Left lung (tissue), 14 donors: ENCODE measurements at places on chromosomes 3 and 15. TPM values are rescaled to one million over a fixed set of nuclear protein-coding genes. Genes with fewer than 3 reads are reported as not detected.

SEC22C gene
- total RNA-seq: 48.9 TPM

DNA sequence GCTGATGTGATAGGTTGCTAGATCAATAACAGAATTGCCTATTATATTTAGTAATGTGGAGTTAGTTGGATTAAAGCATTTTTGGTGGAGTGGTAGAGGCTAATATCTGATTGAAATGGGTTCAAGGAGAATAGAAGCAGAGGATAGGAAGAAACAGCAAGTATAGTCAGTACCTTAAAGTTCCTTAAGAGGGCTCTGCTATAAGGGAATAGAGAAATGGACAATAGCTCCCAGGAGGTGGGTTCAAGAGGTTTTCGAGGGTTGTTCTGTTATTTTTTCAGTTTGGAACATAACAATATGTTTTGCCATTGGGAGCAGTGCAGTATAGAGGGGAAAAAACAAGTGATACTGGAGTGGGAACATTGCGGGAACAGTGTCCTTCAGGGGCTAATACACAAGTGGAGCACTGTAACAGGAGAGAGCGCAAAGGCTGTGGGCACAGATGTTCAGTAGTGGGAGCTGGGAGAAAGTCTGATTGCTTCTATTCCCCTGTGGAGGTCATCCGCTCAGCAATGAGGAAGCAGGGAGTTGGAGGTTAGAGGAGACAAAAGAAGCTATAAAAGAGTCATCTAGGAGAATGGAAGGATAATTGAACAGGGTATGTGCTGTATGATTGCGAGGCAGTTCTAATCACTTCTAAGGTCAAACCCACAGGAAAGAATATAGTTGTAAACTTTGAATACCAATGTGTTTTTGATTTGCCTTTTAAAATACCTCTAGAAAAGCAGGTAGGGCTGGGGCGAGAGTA is 3.3 kb downstream of the MRPS11 start:
- no peak overlapping the region for H3K27ac ChIP-seq
- peaks cover 5% of the 10 kb centered on the region for H3K4me1 ChIP-seq
- H3K4me3 ChIP-seq: no peak overlapping the region
- no peak for DNase-seq
- no peaks in the 10 kb centered on the region for H3K27me3 ChIP-seq

GRCh38 chr3:197499427-197499826 is 56.3 kb downstream of the BDH1 start:
- no peak overlapping the region for H3K27ac ChIP-seq
- H3K4me3 ChIP-seq: no peak overlapping the region
- no peak for DNase-seq
- H3K4me1 ChIP-seq: no peaks in the 10 kb centered on the region
- H3K36me3 ChIP-seq: no peaks in the 10 kb centered on the region

ZIC1 gene
- 0.55 TPM for total RNA-seq

DNA sequence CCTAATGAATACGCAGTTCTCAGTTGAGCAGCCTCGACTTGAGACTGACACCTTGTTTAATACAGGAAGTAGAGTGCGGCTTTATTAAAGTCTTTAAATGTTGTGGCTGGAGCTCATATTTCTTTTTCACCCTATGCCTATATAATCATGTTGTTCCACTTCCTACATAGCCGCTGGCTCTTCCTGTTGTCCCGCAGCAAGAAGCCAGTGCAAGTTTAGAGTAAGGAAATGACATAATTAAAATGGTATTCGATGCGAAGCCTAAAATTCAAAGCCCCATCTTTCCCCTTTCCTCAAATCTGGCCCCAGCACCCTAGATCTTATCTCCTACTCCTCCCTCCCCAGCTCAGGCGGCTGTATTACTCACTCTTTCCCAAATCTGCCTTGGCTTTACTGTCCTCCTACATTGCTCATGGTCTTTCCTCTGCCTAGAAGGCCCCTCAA is 7.5 kb upstream of the PHLDB2 start:
- H3K36me3 ChIP-seq: no peaks in the 10 kb centered on the region
- peak overlapping the region; percentile 57 for H3K27ac ChIP-seq
- DNase-seq: no peak
- H3K27me3 ChIP-seq: no peaks in the 10 kb centered on the region
- H3K4me1 ChIP-seq: no peaks in the 10 kb centered on the region

GRCh38 chr15:87403973-87404372 is 852.6 kb downstream of the NTRK3 start:
- no peak for DNase-seq
- H3K27me3 ChIP-seq: no peaks in the 10 kb centered on the region
- no peak overlapping the region for H3K4me3 ChIP-seq
- H3K4me1 ChIP-seq: no peaks in the 10 kb centered on the region

DNA sequence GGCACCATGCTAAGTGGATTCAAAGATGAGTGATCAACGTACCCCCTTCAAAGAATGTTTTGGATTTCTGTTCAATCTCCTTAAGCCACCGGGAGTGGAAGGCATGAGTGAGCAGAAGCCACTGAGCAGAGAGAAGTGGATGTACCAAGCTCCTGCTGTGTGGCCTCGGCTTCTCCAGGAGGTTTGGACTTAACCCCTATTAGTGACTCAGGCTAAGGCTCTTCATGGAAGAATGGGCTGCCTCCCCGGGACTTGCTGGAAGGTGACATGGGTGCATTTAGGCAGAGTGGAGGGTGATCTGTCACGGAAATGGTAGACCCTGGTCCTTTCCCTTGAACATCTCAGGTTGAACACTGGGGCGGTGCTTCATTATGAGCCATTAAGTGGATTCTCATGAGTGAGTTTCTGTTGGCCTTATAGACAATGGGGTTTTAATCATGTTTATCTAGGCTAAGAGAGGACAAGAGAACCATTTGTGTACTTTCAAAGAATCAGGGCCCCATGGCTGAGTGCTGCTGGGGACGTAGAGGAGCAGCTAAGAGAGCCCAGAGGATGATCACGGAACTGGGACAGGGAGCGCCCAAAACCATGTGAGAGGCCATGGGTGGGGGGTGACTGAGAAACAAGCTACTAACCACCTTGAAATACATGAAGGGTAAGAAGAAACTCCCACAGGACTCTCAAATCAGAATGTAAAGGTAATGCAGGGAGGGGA is 62.2 kb downstream of the HES1 start:
- H3K36me3 ChIP-seq: no peaks in the 10 kb centered on the region
- peaks cover 3% of the 10 kb centered on the region for H3K27me3 ChIP-seq
- no peak overlapping the region for H3K4me3 ChIP-seq
- no peaks in the 10 kb centered on the region for H3K4me1 ChIP-seq
- no peak for DNase-seq

DNA sequence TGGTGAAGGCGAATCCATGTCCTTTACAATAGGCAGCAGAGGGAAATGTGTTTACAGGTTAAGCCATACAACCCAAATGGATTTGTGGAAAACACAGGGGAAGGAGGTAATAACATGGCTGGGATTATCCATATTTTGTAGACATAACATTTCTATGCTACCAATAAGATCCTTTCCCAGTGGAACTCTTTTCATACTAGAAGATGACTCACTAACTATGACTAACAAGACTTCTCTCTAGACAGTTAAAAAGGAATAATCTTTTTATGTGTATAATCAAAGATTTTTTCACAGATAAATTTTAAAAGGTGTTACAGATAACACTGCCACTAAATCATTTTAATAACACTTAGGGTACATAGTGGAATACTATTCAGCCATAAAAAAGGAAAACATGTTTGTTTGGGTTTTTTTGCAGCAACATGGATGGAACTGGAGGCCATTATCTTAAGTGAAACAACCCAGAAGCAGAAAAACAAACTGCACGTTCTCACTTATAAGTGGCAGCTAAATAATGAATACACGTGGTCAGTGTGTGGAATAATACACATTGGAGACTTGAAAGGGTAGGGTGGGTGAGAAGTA is 39.6 kb downstream of the VPS13C start:
- no peak overlapping the region for H3K27ac ChIP-seq
- no peaks in the 10 kb centered on the region for H3K36me3 ChIP-seq
- no peaks in the 10 kb centered on the region for H3K27me3 ChIP-seq
- no peak for DNase-seq
- no peak overlapping the region for H3K4me3 ChIP-seq

DNA sequence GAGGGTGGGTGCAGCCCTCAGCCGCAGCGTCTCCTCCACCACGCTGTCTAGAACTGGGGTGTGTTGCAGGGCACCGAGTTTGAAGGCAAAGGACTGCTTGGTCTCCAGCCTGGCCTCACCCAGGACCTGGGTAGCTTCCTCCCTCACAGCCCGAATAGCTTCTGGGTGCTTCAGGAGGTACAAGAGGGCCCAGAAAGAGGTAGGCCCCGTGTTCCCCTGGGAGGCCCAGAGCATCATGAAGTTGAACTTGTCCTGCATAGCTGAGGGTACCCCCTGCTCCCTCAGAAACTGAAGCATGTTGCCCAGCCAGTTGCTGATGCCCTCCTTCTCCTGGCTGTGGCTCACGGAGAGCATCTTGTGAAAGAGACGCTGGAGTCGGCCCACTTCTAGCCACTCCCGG is 930 bp downstream of the CYP8B1 start:
- no peak for DNase-seq
- no peak overlapping the region for H3K4me3 ChIP-seq
- no peaks in the 10 kb centered on the region for H3K27me3 ChIP-seq

DNA sequence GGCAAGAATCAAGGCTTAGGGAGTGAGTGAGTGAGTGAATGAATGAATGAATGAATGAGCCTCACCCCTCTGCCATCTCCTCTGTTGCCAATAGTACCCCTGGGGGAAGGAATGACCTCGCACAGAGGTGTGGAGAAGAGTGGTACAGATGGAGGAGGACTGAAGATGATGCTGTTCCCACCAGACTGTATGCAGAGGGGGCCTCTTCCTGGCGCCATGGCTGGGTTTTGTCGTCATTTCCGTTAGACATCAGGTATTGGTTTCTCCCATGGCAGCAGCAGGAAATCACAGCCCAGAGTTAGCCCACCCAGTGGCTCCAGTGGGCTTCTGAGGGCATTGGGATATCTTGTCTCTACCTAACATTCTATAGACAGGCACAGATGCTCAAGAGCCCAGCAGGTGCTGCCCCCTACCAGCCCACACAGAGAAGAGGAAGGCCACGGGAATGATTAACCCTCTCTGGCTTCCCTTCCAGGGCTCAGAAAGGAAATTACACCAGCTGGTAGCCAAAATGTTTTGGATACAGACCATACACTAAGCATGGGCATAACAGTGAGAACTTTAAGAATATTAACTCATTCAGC is 109.8 kb upstream of the SLC6A11 start:
- no peak overlapping the region for H3K27ac ChIP-seq
- H3K27me3 ChIP-seq: peaks cover 38% of the 10 kb centered on the region
- H3K4me3 ChIP-seq: no peak overlapping the region
- H3K4me1 ChIP-seq: no peaks in the 10 kb centered on the region
- H3K36me3 ChIP-seq: no peaks in the 10 kb centered on the region

C3orf22 gene
- total RNA-seq: not detected

DNA sequence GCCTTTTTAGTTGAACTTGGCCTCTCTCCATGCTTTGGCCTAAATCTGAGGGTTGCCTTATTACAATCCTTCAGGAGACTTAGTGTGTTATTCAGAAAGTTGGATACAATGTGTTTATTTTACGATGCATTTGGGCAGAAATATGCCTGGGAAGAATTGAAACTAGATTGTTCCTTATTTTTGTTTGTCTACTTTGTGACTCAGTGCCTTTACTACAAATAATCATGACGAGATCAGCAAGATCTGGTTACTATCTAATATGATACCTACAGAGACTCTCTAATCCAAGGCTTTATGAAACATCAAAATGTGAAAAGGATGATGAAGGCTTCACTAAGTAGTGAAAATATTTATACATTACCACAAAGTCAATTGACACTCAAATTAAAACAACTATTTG is 82.2 kb downstream of the RBMS3 start:
- no peaks in the 10 kb centered on the region for H3K36me3 ChIP-seq
- no peaks in the 10 kb centered on the region for H3K4me1 ChIP-seq
- H3K27me3 ChIP-seq: no peaks in the 10 kb centered on the region
- no peak for DNase-seq
- H3K27ac ChIP-seq: no peak overlapping the region
- H3K4me3 ChIP-seq: no peak overlapping the region

DNA sequence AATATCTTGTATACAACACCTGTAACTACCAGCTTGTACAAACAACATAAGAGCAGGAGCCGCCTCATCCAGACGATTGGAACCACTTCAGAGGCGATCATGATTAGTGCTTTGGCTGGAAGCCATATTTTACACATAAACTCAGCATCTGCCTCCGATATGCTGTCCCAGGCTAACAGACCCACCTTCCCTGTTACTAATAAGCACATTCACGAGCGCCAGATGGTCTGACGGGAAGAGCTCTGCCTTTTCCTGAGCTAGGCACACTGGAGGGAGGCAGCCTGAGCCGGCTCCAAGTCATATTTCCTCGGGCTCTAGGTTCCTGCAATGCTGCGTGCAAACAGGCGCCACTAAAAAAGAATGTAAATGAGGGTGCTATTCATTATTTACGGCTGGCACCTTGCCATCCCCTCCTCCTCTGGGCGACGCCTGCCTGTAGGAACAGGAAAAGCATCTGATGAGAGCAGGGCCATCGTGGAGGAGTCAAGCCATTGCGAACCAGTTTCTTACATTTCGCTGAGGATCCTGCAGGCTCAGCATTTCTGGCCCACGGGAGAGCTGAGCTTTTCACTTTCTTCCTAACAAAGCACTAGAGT is 98.2 kb downstream of the ANXA2 start:
- H3K27me3 ChIP-seq: no peaks in the 10 kb centered on the region
- no peaks in the 10 kb centered on the region for H3K36me3 ChIP-seq
- no peaks in the 10 kb centered on the region for H3K4me1 ChIP-seq
- H3K27ac ChIP-seq: no peak overlapping the region

VPS39 gene
- total RNA-seq: 65.6 TPM

- no peak overlapping the region for H3K4me3 ChIP-seq
- no peak overlapping the region for H3K27ac ChIP-seq
- H3K27me3 ChIP-seq: no peaks in the 10 kb centered on the region
- DNase-seq: no peak
- no peaks in the 10 kb centered on the region for H3K4me1 ChIP-seq
- H3K36me3 ChIP-seq: no peaks in the 10 kb centered on the region
Observed at GRCh38 chr15:57619746-57620145, 28.0 kb downstream of the MYZAP start.

- H3K4me3 ChIP-seq: no peak overlapping the region
- no peak overlapping the region for H3K27ac ChIP-seq
- no peak for DNase-seq
- no peaks in the 10 kb centered on the region for H3K4me1 ChIP-seq
- no peaks in the 10 kb centered on the region for H3K27me3 ChIP-seq
- H3K36me3 ChIP-seq: no peaks in the 10 kb centered on the region
Observed at GRCh38 chr15:55084216-55084615, 112.5 kb downstream of the RSL24D1 start.

- no peak for DNase-seq
- H3K36me3 ChIP-seq: no peaks in the 10 kb centered on the region
- H3K27ac ChIP-seq: no peak overlapping the region
- no peaks in the 10 kb centered on the region for H3K27me3 ChIP-seq
Observed at GRCh38 chr3:160678292-160678842, 1.4 kb downstream of the ARL14 start.

SPINK8 gene
- not detected for total RNA-seq

DNA sequence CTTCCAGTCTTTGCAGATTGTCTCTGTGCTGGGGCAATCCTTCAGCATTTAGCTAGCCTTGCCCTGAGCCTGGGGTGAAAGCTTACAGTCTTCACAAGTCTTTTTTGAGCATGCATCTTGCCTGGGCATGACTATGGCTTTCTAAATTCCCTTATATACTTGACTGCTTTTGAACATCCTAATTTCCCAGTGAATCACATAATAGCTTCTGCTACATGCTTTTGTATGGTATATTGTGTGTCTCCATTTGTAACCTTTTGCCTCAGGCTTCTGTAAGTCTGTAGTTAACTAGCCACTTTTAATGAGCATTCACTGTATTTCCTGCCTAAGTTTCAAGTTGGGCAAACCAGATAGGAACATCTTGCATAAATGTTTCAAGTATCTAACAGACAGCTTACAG is 76.8 kb downstream of the CHCHD4 start:
- DNase-seq: no peak
- no peaks in the 10 kb centered on the region for H3K27me3 ChIP-seq
- no peaks in the 10 kb centered on the region for H3K36me3 ChIP-seq
- H3K4me1 ChIP-seq: no peaks in the 10 kb centered on the region
- H3K4me3 ChIP-seq: no peak overlapping the region
- H3K27ac ChIP-seq: no peak overlapping the region
